ENCODE measurements at places on chromosomes 3 and 15.

DNA sequence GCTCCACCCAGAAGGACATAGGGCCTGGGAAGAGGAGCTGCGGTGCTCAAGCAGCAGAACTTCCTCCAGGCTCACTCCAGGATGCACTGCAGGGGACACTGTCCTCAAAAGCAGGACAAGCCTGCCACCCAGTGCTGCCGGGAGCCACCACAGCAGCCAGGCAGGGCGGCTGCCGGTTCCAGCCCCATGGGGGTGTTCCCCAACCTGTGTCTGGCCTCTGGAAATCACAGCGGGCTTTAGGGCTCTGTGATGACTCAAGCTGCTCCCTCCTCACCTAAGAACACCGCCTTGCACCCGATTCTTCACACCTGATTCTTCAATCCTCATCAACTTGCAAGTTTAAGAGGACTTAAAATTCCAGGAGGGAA is 71.9 kb upstream of the SLC6A11 start:
- no peak for DNase-seq

GRCh38 chr15:35993196-35993595 is 447.2 kb upstream of the DPH6 start:
- DNase-seq, result no peak

- no peak for DNase-seq
Measured at GRCh38 chr3:123481071-123481470, 32.2 kb upstream of the ADCY5 start.

GRCh38 chr3:182238126-182238525 is 526.4 kb downstream of the SOX2 start:
- DNase-seq, result no peak

- no peak for DNase-seq
Measured at GRCh38 chr3:52428151-52429005, 16.5 kb downstream of the SEMA3G start.

DNA sequence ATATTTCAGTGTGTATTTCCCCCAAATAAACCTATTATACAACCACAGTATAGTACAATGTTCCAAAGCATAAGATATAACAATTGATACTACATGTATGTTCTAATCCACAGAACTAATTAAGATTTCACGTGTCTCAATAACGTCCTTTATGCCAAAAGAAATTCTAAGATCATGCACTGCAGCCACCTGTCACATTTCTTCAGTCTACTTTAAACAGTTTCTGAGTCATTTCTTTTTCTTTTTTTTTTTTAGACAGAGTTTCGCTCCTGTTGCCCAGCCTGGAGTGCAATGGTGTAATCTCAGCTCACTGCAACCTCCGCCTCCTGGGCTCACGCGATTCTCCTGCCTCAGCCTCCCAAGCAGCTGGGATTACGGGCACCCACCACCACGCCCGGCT is 190.2 kb downstream of the STAG1 start:
- no peak for DNase-seq
